ENCODE measurements at places on chromosomes 13 and 19.
A peak's percentile ranks its signal among the peaks of the same experiment; 100 is the strongest.

- no peak for DNase-seq
Measured at GRCh38 chr13:39200249-39200910, 162.1 kb downstream of the NHLRC3 start.

DNA sequence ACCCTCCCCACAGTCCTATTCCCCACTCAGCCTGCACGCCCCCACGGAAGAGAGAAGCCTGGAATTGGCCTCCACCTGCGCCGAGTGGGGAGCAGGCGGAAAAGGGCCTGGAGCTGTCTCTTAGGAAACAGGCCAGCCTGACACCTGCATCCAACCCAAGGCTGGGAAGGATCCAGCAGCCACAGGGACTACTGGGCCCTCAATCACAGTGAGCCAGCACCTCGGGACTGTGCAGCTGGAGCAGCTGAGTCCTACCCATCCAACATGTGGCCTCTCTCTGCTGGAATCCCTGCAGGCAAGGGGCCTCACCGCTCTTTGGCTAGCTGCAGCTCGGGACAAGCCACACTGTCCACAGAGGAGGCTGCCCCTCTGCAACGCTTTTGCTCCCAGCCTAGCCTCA, 8.3 kb upstream of the EPHX3 start:
- no peak for DNase-seq

DNA sequence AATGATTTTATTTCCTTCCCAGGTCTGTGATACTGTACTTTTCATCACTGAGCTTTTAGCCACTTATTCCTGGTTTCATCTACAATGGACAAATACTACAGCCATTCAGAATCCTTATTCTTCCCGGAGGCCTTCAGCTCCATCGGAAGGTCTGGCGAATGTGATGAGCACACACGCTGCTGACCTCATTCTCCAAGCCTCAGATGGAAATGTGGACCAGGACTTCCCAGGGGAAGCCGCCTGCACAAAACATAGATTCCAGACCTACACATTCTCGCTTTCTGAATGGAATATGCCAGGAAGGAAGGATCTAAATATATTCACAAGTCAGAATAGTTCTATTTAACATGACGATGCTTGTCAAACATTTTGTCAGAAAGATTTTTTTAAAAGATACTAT, 75.6 kb downstream of the CDADC1 start:
- DNase-seq = no peak

DNA sequence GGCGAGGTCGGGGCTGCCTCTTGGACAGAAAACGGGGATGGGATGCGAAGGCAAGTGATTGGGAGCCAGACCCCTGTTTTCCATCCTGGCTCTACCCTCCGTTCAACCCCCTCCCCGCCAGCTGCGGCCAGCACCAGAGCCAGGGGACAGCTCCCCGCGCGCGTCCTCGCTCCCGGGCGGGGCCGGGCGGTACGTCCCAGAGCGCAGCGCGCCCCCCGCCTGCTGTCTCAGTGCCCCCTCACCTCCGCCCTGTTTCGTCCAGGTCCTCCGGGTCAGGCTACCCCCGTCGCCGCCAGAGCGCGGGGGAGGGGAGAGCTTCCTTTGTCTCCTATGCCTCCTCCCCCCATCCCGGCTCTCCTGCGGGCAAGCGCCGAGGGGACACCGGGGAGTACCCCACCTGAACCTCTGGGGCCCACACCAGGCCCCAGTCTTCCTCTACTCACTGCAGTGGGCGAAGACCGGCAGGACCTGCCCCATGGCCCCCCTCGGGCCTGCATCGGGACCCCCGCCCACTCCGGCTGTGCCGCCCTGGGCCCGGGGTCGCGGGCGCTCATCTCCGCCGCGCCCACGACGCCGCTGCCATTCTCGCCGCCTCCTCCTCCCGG, 396 bp downstream of the RTN2 start:
- DNase-seq = peak; percentile 44

GRCh38 chr13:91211510-91211909, 136.0 kb upstream of the MIR17HG start:
- DNase-seq = no peak

GRCh38 chr19:50550594-50550966, 17.7 kb downstream of the LRRC4B start:
- no peak for DNase-seq

DNA sequence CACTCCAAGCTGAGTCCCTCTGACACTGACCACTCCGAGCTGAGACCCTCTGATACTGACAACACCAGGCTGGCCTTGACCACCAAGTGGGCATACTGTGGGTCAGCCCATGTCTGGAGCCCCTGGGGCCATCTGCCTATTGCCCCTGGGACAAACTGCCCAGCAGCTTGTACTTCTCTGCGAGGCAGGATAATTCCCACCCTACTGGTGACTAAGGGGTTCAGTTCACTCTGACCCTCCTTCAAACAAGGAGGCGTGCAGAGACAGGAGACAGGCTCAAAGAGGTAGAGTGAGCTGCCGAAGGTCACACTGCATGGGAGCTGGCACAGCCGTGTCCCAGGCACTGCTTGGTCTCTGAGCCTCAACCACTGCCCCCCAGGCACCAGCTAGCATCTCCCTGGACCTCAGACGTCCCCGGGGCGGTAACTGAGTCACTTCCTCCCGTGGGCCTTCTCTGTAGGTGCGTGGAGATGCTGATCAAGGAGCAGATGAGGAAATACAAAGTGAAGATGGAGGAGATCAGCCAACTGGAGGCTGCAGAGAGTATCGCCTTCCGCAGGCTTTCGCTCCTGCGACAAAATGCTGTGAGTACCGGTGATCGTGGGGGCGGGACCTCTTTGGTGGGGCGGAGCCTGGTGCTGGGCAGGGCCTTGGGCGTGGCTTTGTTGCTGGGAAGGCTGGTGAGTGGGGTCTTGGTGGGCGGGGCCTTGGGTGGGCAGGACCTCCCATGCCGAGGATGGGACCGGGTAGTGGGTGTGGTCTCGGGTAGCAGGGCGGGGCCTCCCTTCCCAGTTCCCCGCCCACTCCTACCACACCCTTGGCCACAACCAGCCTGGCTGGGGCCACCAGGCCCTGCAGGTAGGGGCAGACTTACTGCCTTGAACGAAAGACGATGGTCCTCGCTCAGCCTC, 5.8 kb upstream of the USE1 start:
- peak; percentile 42 for DNase-seq

DNA sequence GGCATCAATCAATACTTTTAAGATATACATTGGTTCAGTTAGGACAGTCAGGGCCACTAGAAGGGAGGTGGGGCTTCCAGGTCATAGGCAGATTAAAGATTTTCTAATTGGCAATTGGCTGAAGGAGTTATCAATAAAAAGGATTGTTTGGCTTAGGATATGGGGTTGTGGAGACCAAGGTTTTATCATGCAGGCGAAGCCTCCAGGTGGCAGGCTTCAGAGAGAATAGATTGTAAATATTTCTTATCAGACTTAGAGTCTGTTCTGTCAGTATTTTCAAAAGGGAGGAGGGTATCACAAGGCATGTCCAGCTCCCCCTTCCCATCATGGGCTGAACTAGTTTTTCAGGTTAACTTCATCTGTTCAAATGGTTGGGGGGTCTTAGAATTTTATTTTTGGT, 77.4 kb upstream of the FARP1 start:
- no peak for DNase-seq

GRCh38 chr19:56066152-56067023, 54.7 kb downstream of the ZNF787 start:
- DNase-seq = peak; percentile 66

DNA sequence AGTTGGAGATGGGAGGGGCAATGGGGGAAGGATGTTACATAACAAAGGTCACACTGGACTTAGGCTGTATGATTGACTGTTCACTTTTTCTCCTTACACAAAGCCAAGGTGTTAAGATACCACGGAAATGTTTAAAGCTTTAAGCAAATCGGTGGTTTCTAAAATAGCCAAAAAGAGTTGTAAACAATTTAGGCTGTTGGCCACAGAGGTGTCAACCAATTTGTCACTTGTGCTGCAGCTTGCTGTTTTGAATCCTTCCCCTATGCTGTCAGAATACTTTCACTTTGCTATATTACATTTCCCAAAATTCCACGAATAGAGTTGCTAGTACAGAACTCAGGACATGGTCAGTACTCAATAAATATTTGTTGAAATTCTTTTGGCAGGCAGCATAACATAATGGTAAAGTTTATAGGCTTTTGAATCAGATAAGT, 149.3 kb downstream of the VWA8 start:
- DNase-seq = no peak

DNA sequence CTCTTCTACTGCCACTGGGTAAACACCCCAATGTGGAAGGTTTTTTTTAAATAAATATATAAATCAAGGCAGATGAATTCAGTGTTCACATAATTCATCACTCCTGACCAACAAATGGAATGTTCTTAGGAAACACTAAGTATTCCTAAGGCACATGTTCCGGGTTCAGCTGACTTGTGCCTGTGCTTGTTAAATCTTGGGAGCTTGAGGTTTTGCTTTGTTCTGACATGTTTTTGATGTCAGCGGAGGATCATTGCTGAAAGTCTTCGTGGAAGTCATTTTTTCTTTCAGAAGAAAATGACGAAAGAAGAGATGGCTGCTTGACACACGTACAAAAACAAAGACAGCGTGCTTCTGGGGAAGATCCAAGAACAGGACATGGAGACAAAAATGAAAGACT, 185.8 kb downstream of the MZT1 start:
- no peak for DNase-seq

DNA sequence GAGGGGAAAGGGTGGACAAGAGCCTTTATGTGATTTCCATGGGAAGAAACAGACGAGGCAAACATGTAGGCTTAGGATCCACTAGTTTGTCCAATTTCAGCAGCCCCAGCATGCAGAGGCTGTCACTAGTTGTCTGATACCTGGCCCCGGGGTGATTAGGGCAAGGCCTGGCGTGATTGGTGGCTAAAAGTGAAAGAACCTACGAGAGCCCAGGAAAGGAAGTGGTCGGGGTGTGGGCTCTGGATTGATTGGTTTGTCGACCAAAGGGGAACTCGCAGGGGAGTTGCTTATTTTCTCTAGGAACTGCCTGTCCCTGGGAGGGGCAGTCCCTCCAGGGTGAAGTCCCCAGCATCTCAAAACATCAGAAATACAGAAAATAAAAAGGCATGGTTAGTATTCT, 64.2 kb upstream of the UQCRFS1 start:
- peak; percentile 51 for DNase-seq

- no peak for DNase-seq
Measured at GRCh38 chr19:51242881-51243630, 7.8 kb upstream of the SIGLECL1 start.

DNA sequence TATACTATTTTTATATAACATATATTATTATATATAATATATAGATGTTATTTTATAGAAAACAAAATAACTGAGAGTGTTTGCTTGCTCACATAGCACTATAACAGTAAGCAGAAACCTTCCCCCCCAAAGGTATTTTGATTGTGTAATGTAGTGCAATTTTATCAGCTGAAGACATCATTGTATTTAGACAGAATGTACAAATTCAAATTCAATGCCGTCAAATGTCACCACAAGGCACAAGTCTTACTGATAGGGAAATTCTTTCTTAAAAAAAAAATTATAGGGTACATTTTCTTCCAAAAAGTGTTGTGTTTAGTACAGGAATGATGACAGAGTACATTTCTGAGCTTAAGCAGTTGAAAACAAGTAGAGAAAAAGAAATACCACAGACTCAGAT, 1147.1 kb upstream of the SPRY2 start:
- DNase-seq = no peak

DNA sequence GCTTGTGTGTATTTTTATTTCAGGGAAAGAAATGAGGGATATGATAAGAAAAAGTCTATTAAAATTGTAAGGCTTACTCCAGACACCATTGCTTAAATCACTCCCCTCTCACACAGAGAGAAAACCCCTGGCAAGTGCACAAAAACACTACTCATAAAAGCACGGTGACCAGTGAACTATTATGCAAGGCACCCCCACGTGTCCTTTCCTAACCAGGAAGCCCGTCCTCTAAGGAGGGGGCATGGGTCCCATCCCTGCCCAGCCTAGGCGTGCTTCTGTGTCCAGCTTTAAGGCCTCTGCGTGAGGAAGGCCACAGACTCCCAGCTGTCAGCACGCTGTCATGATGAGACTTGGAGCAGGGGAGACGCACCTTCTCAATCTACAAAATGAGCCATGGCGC, 83.5 kb downstream of the SLC7A1 start:
- no peak for DNase-seq

DNA sequence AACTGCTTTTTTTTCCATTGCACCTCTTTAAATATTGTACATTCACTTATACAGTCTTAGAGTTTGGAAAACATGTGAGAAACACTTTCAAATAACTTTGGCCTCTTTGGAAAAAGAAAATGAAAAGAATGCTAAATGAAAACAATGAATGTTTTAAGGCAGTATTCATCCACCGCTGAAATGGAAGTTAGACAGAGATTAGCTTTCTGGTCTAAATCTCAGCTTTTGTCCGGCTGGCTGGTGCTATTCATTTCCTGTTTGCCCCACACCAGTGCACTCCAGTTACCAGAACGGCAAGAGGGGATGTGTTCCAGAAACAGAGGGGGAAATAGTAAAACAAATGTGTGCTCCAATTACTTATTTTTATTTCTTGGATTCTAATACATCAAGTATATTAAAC, 1201.3 kb downstream of the EFNB2 start:
- DNase-seq = no peak

- no peak for DNase-seq
Measured at GRCh38 chr13:51697181-51697580, 106.8 kb downstream of the DHRS12 start.

DNA sequence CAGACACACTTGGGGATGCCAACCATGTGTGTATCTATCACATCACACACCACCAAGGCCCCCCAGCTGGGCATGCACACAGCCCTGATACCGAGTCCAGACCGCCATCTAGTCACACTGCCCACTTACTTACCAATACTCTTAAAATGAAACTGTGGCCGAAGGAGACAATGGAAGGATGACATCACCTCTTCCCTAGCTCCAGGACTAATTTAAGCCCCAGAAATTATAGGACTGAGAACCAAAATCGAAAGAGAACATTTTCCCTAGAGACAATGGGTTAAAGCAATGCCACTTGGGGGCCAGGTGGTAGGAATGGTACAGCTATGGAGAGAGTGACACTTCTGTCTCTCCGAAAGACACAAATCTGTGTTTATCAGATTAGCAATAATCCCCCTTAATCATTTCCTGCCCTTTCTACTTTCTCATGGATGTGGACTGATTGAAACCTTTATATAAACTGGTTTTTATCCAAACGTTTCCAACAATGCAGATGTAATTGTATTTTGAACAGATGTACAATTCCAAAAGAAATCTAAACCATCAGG, 663 bp upstream of the GGACT start:
- DNase-seq = no peak

GRCh38 chr13:43478211-43478610, 308.6 kb downstream of the ENOX1 start:
- DNase-seq = no peak

GRCh38 chr13:114063545-114064449, 68.6 kb downstream of the RASA3 start:
- DNase-seq = no peak

DNA sequence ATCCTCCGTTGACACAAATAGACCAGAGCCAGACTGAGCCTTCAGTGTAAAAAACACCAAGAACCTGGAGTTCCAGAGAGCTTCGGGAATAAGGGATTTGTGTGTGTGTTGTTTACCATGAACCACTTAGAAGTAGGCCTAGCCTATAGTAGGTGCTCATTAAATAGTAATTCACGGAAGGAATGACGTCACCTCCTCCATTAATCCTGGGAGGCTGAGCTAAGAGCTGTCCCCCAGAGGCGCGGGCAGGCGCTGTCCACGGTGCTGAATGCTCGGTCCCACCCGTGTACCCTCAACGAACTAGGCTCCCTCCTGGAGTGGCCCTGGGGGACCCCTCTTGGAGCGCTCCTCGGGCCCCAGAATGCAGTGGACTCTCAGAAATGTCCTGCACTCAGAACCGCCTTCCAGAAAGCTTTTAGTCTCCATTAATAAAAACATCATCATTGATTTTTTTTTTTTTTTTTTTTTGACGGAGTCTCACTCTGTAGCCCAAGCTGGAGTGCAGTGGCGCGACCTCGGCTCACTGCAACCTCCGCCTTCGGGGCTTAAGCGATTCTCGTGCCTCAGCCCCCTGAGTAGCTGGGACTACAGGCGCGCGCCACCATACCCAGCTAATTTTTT, 6.5 kb downstream of the UNC13A start:
- peak; percentile 37 for DNase-seq

Measured in stimulated activated CD4-positive, alpha-beta T cell treated with anti-CD3 and anti-CD28 coated beads, Interleukin-4, amount 100 ng/mL, for 24 hours (primary cell).